ENCODE measurements at places on chromosomes 11 and 22.

DNA sequence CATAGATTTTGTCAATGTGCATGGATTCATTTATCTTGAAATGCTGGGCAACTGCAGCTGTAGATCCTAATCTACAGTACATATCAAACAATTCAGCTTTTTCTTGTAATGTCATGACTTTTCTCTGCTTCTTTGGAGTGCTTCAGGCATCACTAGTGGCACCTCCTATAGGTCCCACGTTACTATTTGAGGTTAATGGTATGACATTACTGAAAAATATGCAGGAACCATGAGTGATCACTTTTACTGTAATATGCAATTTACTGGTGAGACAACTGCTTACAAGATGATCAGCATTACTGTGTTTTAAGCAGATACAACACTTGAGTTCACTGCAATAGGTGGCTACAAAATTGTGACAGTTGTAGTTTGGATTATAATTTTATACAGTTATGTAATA, 3.0 kb downstream of the CENATAC start:
- no peak for DNase-seq

- no peak for DNase-seq
Observed at GRCh38 chr22:23055449-23056179, 14.7 kb upstream of the GNAZ start.

DNA sequence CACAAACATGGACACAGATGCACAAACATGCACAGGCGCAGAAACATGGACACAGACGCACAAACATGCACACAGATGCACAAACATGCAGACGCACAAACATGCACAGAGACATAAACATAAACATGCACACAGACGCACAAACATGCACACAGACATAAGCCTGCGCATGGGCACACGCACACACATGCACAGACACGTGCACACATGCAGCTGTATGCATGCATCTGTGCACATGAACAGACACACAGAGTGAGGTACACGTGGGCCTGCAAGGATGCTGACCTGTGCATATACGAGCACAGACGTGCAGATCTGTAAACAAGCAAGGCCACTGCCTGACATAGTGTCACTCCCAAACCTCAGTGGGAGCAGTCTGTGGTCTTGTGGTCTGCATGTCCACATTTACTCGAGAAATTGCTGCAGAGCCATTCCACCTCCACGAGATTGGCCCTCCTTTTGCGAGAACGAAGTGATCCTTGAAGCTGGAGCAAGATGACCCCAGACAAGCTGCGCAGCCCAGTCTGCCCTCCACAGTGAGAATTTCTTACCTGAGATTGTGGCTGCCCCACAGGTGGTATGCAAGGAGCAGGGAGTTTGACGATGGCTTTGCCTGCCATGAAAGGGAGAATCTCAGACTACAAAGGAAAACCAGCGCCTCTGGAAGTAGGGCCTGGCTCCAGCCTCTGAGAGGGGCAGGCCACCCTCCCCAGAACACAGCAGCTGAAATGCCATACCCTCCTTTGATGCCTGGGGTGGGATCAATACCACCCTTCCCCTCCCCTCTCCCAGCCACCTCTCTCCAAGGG, 299.9 kb downstream of the BRD1 start:
- no peak for DNase-seq

GRCh38 chr11:10680956-10681487, 12.5 kb downstream of the IRAG1 start:
- DNase-seq: no peak

DNA sequence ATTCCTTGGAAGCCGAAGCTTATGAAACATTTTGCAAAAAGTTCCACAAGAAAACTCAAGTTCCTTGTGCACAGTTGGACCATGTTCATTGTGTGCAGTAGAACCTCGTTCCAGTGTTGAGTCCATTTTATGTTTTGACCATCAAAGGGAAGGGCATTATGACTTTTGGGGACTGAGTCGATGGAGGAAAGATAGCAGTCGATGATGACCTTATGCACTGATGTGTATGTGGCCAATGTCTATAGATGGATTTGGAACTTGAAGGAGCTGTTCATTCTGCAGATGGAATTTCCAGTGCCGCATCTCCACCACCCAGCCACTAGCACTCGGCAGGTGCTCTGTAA, 71.5 kb upstream of the IGLL5 start:
- no peak for DNase-seq

DNA sequence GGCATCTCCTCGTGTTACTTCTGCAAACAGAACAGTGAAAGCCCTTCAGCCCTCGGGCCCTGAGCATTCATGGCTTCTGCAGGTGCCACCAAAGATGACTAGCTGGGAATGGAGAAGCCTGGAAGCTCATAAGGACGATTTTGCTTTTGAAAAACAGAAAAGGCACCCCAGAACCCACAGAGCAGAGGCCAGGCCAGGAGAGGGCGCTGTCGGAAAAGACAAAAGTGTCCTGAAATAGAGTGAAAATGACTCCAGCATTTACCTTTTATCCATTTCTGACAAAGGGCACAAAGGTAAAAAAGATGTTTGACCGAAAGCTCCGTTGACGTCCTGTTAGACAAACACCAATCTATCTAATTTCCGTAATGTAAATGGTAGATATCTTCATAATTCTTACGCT, 37.6 kb downstream of the ZNF195 start:
- peak; percentile 31 for DNase-seq

- DNase-seq: peak; percentile 22
Observed at GRCh38 chr11:83836883-83837654, 550.9 kb upstream of the CCDC90B start.

- DNase-seq: no peak
Observed at GRCh38 chr11:5514841-5515240, 1.7 kb downstream of the UBQLNL start.

- no peak for DNase-seq
Observed at GRCh38 chr11:67041602-67042001, 15.0 kb upstream of the RHOD start.

GRCh38 chr22:31212783-31213629, 908 bp downstream of the LIMK2 start:
- DNase-seq: no peak

GRCh38 chr11:44747836-44748235, 21.1 kb downstream of the TSPAN18 start:
- no peak for DNase-seq

GRCh38 chr22:30628491-30628890, 7.1 kb upstream of the SLC35E4 start:
- DNase-seq: no peak

- DNase-seq: no peak
Observed at GRCh38 chr11:74018331-74019005, 9.6 kb upstream of the UCP3 start.

- no peak for DNase-seq
Observed at GRCh38 chr11:107787733-107788132, 70.9 kb downstream of the SLC35F2 start.

GRCh38 chr22:45201678-45202332, 38.1 kb downstream of the NUP50 start:
- DNase-seq: no peak

- DNase-seq: no peak
Observed at GRCh38 chr11:125441648-125442410, 54.2 kb downstream of the FEZ1 start.

DNA sequence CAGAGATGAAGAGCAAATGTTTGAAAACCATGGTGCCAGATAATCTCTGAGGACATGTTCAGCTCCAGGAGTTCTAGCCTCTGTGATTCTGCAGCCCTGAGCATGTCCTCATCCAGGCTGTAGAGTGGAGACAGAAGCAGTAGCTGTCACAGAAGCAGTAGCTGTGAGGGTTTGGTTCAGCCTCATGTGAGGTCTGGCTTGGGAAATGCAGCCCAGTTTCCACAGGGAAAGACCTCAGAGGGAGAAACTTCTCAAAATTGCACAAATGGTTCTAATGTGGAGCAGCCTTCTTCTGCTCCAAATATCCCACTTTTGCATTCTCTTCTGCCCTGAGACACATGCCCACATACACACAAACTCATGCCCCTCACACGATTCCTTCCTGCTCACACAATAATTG, 48.4 kb downstream of the DBX1 start:
- no peak for DNase-seq

- no peak for DNase-seq
Observed at GRCh38 chr22:49658902-49659280, 168.8 kb downstream of the BRD1 start.

Measured in NCI-H187 (cell line).